ENCODE measurements at places on chromosomes 4 and X. TPM values are rescaled to one million over a fixed set of nuclear protein-coding genes. Genes with fewer than 3 reads are reported as not detected.

DNA sequence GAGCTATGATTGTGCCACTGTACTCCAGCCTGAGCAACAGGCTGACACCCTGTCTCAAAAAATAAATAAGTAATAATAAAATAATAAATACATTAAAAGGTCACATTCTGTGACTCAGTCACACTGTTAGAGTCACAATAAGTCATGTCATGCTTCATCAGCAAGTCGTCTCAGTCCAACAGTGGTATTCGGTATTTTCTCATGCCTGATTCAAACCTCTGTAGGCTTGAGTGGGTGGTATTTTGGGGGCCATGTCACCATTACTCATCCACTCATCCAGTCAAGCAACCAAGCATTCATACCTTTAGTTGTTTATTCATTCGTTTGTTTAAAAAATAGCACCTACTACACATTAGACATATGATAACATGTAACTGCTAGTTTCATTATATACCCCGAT is 46.9 kb downstream of the SUPT20HL2 start:
- DNase-seq: no peak
- H3K4me1 ChIP-seq: no peaks in the 10 kb centered on the region
- H3K27me3 ChIP-seq: no peaks in the 10 kb centered on the region

DNA sequence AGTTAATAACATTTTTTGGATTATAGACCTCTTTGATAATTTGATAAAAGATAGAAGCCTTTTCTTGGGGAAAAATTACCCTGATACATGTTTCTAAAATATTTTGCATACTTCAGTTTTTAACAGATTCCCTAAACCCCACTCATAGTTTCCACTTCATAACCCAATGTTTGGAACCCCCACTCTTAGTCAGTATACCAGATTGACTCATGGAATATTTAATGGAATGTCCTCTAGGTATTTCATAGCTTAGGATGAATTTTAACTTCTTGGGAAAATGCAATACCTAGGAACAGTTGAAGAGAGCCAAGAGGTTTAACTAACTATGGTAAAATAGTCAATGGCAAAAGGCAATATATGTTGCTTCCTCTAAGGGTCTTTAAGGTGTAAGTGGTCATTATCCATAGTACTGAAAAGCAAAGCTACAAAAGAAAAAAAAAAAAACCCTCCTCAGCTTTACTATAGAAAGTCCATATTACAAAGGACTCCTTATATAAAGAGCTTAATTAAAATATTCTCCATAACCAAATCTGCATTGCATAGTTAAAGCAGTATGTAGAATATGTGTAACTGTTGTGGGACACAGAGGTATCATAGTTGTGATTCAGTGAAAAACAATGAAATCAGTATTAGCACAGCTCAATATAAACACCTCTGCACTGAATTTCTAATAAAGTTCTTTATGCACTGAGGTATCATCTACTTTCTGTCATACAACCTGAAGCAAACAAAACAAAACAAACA is 159.9 kb downstream of the PCDH7 start:
- H3K36me3 ChIP-seq: no peaks in the 10 kb centered on the region
- H3K4me3 ChIP-seq: no peak overlapping the region
- no peaks in the 10 kb centered on the region for H3K4me1 ChIP-seq
- DNase-seq: no peak
- H3K27me3 ChIP-seq: no peaks in the 10 kb centered on the region
- no peak overlapping the region for H3K27ac ChIP-seq

XPNPEP2 gene
- 0.90 TPM for polyA plus RNA-seq

- no peak overlapping the region for H3K4me3 ChIP-seq
- DNase-seq: no peak
- H3K4me1 ChIP-seq: peaks cover 10% of the 10 kb centered on the region
- no peaks in the 10 kb centered on the region for H3K36me3 ChIP-seq
Observed at GRCh38 chr4:78652282-78652876, 100.8 kb downstream of the ANXA3 start.

DNA sequence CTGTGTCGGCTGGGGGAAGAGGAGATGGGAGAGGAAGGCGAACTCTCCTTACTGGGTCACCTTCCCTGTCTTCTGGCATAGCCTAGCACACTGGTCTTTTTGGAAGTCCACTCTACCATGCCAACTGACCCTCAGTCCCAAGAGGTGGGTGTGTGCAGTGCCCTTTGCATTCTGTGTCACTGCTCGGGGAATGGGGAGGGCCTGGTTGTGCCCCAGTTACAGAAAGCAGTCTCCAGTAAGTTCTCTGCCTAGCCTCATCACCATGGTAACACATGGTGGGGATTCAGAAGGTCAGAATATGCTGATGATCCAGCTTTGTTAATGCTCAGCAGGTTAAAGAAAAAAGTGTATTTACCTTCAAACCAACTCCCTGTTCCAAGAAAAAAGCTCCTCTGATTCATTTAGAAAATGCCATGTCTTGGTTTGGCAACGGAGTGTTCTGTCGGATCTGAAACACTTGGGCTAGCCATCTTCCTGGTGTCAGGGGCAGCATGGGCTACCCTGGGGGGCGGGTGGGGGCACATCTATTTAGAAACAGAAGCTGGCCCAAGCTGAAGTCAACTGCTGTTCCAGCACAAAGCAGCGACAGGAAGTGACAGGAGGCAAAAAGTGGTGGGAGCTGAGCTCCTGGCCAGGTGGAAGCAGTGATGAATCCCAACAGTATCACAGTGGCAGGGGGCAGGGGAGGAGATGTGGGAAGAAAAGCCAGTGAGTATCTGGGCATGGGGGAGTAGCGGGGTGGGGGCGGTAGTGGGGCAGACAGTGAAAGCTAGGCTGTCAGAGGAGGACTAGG is 37.0 kb downstream of the NSG1 start:
- no peak overlapping the region for H3K4me3 ChIP-seq
- H3K27me3 ChIP-seq: no peaks in the 10 kb centered on the region
- H3K4me1 ChIP-seq: peaks cover 13% of the 10 kb centered on the region
- H3K36me3 ChIP-seq: peaks cover 22% of the 10 kb centered on the region

- H3K27me3 ChIP-seq: no peaks in the 10 kb centered on the region
- no peak overlapping the region for H3K27ac ChIP-seq
- no peak for DNase-seq
Observed at GRCh38 chrX:96480081-96480480, 204.6 kb upstream of the DIAPH2 start.

ADH6 gene
- not detected for polyA plus RNA-seq

CSN1S1 gene
- polyA plus RNA-seq: not detected

DNA sequence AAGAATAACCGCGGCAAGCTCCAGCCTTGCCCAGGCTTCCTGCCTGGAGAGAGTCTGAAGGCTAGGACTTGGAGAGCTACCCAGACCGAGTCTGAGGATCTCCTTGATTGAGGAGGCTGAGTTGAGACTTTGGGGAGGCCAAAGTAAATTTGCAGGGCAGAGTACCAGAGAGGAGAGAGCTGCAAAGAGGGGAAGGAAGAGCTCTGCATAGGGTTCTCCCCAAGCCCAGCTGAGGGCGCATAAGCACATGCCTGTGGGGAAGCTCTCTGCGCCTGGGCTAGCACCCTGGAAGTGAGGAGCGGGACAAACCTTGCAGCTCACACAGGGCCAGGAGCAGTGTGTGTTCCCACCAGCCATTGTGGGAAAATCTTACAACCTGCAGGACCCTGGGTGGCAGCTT is 56.1 kb downstream of the FAM193A start:
- peaks cover 70% of the 10 kb centered on the region for H3K4me1 ChIP-seq
- H3K27ac ChIP-seq: no peak overlapping the region
- H3K27me3 ChIP-seq: no peaks in the 10 kb centered on the region
- H3K4me3 ChIP-seq: no peak overlapping the region
- no peak for DNase-seq

DNA sequence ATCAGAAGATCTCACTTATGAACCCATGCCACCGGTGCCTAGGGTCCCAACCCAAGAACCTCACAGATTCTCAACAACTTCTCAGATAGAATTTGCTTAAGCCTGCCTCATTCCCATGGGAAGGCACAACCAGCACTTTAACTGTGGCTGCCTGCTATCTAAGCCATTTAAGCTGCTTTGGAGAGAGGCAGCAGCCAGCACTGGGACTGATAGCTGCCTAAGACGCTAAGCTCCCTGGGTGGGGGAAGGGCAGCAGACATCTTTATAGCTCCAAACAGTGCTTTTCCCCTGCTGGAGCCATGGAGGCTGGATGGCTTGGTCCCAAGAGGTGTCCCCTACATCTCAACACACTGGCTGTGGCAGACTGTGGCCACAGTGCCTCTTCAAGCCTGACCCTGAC is 1268.6 kb downstream of the FAM133A start:
- DNase-seq: no peak
- H3K4me3 ChIP-seq: no peak overlapping the region
- H3K4me1 ChIP-seq: no peaks in the 10 kb centered on the region
- H3K27me3 ChIP-seq: no peaks in the 10 kb centered on the region
- H3K27ac ChIP-seq: no peak overlapping the region

Measured in CD4-positive, alpha-beta memory T cell (primary cell).